ENCODE measurements at places on chromosomes 6 and 20. TPM values are rescaled to one million over a fixed set of nuclear protein-coding genes. Genes with fewer than 3 reads are reported as not detected.

The GRM1 gene
- not detected for total RNA-seq

- no peak overlapping the region for H3K27ac ChIP-seq
- no peaks in the 10 kb centered on the region for H3K36me3 ChIP-seq
- peaks cover 2% of the 10 kb centered on the region for H3K27me3 ChIP-seq
These were observed 99.2 kb downstream of the MCHR2 start for GRCh38 chr6:99894815-99895214.

GRCh38 chr6:106290032-106290431 lies 35.5 kb downstream of the ATG5 start:
- H3K27ac ChIP-seq = no peak overlapping the region
- H3K4me1 ChIP-seq = no peaks in the 10 kb centered on the region
- peaks cover 23% of the 10 kb centered on the region for H3K36me3 ChIP-seq
- no peak overlapping the region for H3K4me3 ChIP-seq
- DNase-seq = no peak

DNA sequence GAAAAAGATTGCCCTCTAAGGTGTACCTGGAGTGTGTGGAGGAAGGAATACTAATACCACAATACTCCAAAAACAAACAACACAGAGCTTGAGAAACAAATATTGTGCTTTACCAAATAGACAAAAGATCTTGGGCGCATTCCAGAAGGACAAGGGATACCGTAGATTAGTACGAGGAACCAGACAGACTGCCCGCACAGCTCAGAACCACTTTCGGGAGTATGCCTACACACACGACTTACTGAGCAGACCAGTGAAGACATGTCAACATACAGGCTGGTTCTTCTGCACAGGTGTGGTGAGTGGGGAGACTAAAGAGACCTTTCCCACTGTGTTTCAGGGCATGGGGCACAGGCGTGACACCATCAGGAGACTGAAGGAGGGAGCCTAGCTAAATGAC lies 15.8 kb upstream of the FOXQ1 start:
- no peaks in the 10 kb centered on the region for H3K36me3 ChIP-seq

- DNase-seq = no peak
- H3K4me1 ChIP-seq = peaks cover 16% of the 10 kb centered on the region
- H3K4me3 ChIP-seq = no peak overlapping the region
These were observed 171.7 kb downstream of the BACH2 start for GRCh38 chr6:90124874-90125510.
